ENCODE measurements at places on chromosomes 7 and 10. TPM values are rescaled to one million over a fixed set of nuclear protein-coding genes. Genes with fewer than 3 reads are reported as not detected.
A peak's percentile ranks its signal among the peaks of the same experiment; 100 is the strongest.

DNA sequence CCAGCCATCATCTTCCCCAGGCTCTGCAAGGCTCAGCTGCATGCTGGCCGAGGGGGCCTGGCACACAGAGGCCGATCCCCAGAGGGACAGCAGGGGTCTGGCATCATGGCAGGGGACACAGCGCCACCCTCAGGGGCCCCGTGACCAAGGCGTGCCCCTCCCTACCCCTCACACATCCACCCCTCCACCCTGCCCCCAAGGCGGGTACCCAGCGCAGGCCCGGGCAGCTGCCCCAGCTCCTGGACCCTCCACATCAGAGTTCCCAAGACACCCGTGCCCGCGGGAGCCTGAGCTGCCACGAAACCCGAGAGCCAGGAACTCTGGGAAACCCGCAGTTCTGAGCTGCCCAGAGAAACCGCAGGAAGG is 46.5 kb upstream of the TNRC18 start:
- peak; percentile 66 for DNase-seq

DNA sequence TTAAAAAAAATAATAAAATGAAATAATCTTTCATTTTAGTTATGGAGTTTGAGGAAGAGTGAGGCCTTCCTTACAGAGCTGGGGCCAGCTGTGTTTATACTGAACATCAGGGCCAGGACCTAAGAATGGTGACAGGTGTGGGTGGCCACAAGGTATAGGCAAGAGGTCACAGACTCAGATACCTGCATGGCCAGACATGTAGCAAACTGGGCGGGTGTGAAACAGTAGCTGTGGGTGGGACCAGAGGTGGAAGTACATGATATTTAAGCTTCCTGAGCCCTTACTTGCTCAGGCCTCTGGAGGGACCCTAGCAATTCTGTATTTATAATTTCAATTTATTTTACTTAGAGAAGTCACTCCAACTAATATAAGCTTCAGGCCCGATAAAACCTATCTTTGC is 27.7 kb upstream of the CAMK1D start:
- DNase-seq, result no peak

DNA sequence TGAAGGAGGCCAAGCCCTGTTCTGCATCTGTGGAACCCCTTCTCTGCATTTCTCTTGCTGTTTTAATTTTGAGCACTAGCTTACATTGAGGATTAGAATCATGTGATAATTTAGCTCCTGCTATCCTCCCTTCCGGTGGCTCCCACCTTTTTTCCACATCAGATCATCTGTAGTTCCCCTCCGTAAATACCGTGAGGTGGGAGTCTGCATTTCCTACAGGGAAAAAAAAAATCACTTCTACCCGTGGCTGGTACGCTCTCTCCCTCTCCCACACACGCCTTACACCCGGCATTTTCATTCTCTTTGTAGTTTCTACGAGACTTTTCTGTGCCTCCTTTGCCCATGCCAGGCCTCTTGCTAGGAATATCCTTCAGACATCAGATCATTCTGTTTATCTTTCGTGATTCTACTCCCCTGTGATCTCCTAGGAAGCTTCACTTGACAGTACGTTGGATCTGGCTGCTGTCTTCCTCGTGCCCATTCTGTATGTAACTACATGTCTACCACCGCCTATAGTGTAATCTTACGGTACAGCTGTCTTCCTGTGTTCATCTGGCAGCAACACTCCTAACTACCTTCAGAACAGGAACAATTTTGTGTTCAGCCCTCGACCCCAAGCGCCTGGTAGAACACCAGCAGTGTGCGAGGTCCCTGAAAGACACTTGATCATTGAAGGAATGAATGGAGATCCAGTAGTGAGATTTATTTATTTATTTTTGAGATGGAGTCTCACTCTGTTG is 41.7 kb upstream of the OCM start:
- DNase-seq, result no peak

DNA sequence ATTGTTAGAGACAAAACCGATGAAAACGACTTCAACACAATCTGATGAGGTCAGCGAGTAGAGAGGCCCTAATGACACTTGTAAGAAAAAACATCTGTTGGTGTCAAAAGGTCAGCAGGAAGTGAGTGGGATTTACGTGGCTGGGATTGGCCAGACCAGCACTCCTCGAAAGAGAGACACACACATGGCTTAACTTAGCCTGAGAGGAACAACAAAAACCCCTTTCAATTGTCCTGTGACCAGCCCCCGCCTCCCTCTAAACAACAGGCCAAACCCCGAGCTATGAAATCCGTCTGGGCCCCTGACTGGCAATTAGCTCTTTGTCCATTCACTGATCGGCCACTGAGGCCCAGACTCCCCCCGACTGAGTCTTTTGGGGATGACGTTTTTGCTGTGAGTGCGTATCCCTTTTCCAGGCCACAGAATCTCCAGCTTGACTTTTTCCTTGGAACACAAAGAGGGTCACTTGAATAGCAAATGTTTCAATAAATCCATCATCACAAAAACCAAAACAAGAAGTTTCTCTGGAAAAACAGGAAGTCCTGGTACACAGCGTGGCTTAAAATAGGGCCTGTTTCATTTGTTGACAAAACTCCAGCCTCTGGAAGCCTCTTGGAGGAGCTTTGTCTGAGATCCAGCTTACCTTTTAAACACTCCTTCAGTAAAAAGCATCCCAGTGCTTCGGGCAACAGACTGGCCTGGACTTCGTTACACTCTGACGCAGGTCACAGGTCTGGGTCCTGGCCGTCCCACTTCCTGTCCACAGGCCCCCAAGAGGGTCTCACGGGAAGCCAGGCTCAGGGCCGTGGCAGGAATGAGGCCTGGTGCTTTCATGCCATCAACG is 103.0 kb downstream of the CTBP2 start:
- no peak for DNase-seq

GRCh38 chr10:119025336-119025735 is 4.2 kb upstream of the NANOS1 start:
- DNase-seq, result no peak

Gene CNOT4
- 23.3 TPM for total RNA-seq

Gene OR2A1
- total RNA-seq, result not detected

Measured in endodermal cell (in vitro differentiated cells).